ENCODE measurements at places on chromosomes 5 and 9. TPM values are rescaled to one million over a fixed set of nuclear protein-coding genes. Genes with fewer than 3 reads are reported as not detected.

- DNase-seq: no peak
Observed at GRCh38 chr9:114678130-114678529, 3.9 kb downstream of the TEX48 start.

- no peak for DNase-seq
Observed at GRCh38 chr9:97895695-97896332, 26.5 kb downstream of the TRMO start.

GRCh38 chr5:172064766-172065165, 58.3 kb upstream of the FBXW11 start:
- DNase-seq: no peak

DNA sequence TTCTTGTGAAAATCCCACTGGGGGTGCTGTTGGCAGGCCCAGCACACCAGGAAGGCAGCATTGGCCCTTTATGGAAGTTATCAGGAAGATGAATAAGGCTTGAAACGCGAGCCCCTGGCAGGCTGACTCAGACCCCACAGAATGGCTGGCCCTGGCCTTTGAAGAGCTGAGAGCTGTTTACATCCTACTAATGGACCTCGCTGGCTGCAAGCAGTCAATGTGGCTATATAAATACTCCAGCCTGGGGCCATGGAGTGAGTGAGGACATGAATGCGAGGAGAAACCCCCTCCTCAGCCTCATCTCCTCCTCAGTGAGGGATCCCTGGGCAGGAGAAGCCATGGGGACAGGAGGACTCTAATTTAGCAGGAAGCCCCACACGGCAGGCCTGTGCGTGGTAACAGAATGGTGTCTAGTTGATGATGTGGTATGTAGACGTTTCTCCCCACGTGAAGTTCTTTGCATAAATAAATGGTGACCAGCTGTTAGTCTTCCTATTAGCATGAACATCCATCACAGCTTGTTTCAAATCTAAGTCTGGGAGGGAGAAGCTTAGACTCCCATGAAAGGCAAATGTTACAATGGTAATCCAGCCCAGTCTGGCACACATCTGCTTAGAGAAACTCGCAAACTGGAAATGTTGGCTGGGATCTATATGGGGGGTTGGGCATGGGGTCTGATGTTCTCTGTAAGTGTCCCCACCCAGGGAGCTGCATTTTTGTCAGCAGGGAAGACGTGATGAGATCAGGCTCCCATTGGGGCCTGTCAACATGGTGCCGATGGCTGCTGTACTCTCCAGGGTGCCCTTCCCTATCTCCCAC, 175.1 kb upstream of the PITX1 start:
- DNase-seq: peak; percentile 32

- DNase-seq: no peak
Observed at GRCh38 chr5:54093081-54093492, 217.3 kb downstream of the ARL15 start.

GRCh38 chr5:126847826-126848251, 70.9 kb downstream of the LMNB1 start:
- no peak for DNase-seq

GRCh38 chr9:107486674-107487520, 2.7 kb downstream of the KLF4 start:
- DNase-seq: peak; percentile 28

DNA sequence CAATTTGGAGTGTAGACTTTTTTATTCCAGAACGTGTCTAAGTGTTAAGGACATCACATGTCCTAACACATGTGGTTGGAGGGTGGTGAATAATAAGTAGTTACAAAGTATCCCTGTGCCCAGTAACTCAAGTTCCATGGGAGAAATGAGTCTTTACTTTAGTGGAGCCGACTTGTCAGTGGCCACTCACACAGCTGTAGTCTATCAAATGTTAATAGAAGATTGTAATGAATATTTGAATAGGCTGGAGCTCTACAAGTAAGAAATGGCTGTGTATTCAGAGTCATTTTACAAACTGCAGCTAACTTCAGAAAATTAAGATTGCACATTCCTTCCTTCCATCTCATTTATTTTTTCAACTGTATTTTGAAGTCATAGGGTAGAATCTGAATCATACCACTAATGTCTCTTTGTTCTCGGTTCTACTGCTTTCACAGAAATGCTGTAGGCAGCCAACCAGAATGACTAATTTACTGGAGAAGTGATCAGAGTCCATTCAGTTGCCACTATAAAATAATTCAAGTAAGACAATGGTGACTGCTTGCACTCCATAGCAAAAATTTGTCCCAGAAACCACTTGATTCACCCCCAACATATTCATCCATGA, 394.8 kb downstream of the NR2F1-AS1 start:
- no peak for DNase-seq

- DNase-seq: no peak
Observed at GRCh38 chr5:120139039-120139438, 325.1 kb upstream of the PRR16 start.

- DNase-seq: no peak
Observed at GRCh38 chr9:92749071-92749933, 15.3 kb downstream of the BICD2 start.

DNA sequence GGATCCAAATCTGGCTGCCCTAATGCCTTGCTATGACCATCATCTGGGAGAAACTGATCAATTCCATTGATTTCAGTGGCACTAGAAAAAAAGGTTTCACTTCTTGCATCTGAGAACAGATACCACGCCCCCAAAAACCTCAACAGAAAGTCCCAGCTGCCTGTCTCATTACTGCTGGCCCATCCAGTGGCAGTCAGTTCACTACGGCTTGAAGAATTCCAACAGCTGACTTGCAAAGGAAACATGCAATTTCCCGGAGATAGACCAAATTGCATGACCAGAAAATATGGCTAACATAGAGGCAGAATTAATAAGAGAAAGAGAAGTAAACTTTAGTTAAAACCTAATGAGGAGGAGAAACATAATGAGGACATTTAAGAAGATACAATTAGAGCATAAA, 48.6 kb downstream of the UGCG start:
- no peak for DNase-seq

DNA sequence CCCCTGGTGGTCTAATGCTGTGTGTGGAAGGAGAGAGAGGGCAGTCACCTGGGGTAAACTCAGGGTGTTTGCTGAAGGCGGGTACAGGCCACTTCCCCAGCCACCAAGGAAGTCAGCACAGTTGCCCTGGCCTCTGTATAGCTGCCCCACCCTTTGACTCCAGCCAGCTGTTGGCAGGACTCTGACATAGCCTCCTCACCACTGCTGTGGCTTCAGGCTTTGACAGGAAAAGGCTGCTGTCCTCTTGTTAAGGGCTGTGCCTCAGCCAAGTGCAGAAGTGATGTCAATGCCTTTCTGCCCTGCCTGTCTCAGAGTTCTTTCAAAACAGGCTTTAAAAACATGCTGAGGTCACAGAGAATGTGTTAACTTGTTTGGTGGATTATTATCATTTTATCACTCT, 487.2 kb upstream of the KLF4 start:
- DNase-seq: peak; percentile 84

DNA sequence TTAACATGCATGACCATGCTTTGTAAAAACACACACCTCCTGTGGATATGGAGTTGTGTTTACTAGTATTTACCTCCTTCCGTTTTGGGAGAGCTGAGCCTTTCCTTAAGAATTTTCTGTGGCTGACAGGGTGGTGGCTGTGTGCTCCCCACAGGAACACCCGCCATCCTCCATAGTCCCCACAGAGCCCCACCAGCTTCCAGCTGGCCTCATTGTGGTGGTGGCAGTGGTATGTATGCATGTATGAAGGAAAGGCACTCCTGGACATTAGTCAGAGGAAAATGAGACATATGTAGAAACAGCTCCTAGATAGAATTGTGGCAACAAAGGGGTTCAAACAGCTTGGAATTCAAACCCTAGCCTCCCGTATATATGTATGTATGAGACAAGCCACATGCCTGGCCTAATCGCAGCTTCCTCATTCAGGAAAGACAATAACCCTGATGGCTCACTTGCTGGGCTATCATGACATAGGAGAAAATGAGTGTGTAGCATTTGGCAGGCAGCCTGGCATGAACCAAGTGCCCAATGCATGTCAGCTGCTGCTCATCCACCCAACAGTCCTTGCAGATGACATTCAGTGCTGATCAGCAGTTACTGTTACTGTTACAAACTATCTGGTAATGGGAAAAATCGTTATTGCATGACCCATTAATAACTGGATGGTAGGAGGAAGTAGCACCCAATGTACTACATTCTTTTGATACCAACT, 459.7 kb downstream of the EBF1 start:
- no peak for DNase-seq

- DNase-seq: no peak
Observed at GRCh38 chr5:161396171-161396570, 150.4 kb downstream of the GABRB2 start.

- DNase-seq: no peak
Observed at GRCh38 chr9:79287708-79288290, 284.0 kb upstream of the TLE4 start.

- no peak for DNase-seq
Observed at GRCh38 chr9:13688990-13689600, 409.6 kb upstream of the MPDZ start.

DNA sequence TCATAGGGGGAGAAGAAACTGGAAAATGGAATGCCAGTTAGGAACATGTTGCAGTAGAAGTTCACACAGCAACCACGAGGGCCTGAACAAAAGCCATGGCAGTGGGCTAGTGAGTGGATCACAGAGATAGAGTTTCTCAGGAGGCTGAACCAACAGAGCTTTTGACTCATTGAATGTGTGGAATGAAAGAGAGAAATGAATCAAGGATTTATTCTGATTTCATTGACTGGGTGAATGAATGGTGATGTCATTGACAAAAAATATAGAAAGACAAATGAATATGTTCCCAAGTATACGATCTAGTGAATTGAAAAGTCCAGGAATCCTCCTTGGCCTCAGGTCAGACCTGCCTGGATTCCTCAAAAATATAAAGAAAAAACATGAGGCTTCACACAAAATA, 99.2 kb downstream of the ZNF462 start:
- no peak for DNase-seq

DNA sequence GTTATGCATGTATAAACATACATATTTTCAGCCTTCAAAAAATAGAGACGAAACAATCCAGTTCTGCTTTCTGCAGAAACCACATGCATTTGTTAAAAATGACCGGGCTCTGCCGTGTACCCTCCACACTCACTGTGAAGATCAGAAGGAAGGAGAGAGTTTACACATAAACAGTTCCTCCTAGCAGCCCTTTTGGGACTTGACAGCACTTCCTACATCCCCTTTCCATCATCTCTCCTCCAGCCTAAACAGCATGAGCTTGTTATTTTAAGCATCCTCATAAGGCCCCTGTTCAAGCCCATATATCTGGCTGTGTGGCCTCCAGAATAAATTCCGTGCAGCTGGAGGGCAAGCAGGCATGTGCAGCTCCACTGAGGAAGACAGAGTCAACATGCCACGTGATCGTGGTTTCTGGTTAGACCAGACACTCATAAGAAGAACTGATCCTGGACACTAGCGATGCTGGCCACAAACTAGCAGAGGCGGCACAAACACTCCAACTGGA, 42.2 kb downstream of the NIPAL4 start:
- peak; percentile 50 for DNase-seq

DNA sequence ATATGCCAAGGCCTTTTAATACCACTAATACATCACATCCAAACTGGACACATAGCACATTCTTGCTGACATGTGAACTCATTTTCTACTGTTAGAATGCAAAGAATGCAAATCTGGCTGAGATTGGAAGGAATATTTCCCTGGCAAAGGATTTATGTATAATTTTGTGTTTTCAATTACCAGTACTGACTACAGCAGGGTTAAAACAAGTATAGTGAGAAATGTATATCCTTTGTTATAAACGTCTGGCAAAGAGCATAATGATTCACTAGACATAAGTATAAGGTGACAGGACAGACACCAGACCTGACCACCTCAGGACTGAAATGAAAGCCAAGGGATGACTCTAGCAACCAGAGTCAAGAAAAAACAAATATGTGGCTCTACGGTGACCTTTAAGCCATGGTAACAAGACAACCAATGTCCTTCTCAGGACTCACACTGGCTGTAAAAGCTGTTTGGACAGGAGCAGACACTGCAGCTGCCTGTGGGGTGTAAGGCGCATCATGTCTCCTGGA, 95.0 kb downstream of the MRPS27 start:
- DNase-seq: no peak

DNA sequence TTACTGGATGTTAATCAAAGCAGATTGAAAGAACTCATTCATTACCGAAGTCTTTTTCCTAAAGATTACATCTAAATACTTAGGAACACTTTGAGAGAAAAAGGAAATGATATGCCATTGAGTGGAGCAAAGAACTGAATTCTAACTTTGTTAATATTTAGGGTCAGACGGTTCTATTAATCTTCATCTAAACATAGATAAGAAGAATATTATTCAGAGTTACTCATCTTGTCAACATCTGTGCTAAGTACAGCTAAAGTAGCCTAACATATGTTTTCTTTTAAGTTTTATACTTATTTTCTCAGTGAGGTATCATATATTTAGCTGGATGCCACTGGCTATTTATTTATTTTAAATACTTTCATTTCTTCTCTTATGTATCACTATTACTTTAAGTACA, 1763.7 kb downstream of the EFNA5 start:
- no peak for DNase-seq

Gene GMCL2
- total RNA-seq: not detected

Gene FGFR4
- total RNA-seq: 86.2 TPM

Gene ANXA6
- 68.9 TPM for total RNA-seq

Gene ARL14EPL
- total RNA-seq: not detected

Gene PCDHGA3
- 1.2 TPM for total RNA-seq

Gene ZFP2
- not detected for total RNA-seq

Gene TLX3
- total RNA-seq: not detected

Gene GRM6
- total RNA-seq: not detected
